Skeletal muscle cell (primary cell): ENCODE measurements at places on chromosomes 5 and 9.

DNA sequence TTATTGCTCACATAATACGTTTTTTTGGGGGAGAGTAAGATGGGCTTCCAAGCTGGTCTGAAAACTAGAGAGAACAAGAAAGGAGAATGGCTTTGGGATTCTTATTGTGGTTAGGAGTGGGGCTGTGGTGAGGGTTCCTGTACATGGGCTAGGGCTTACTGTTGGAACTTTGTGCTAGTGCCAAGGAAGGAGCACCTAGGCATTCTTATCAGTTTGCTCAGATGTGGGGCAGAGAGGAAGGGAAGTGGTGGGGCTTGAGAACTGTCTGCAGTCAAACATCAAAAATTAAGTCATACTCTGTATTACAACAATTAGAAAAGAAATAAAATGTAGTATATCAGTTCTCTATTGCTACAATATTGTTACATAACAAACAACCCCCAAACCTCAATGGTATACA lies 4.0 kb upstream of the THBS4 start:
- no peak for DNase-seq

DNA sequence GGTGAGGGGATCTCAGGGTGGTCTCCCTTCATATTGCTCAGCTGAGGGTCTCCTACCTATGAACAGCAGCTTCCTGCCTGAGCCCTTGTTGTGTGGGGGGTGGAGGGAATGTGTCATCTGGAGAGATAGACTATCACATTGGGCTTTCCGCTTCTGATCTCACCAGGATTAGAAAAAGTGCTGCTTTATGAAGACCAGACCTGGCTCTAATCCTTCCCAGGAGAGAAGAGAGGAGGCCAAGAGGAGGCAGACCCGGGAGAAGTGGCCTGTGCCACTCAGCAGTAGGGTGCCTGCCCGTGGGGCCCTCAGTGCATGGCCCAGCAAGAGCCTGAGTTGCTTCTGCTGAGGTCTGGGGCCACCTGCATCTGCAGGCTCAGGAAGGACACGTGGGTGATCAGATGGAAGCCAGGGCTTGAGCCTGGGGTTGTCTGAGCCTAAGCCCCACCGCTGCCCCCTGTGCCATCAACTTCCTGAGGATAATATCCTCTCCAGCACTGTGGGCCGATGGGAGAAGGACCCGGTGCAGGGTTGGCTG lies 22.1 kb upstream of the COL5A1 start:
- DNase-seq, result no peak

- DNase-seq, result no peak
These were observed 134.6 kb downstream of the PHF2 start for GRCh38 chr9:93711002-93711401.

DNA sequence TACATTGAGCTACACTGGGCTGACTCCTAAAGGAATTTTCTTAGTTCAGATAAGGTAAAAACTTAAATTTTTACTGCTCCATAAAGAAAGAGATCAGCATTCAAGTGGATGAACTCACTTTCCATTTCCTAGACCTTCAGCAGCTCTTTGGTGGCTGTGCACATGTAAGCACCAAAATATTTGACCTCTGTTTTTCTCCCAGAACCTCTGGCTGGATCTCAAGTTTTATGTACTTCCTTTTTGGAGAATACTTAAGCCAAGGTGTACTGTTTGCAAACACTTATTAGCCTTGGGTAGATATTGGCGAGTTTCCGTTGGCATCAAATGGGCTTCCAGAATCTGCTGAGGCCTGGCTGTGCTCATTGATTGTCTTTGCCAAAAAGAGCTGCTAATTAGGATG lies 10.3 kb downstream of the TNC start:
- DNase-seq, result no peak

- peak; percentile 56 for DNase-seq
These were observed 210.3 kb upstream of the TNC start for GRCh38 chr9:115328228-115328627.

- no peak for DNase-seq
These were observed 44.3 kb upstream of the SH3PXD2B start for GRCh38 chr5:172498431-172499129.

GRCh38 chr5:142886956-142887355 lies 116.8 kb downstream of the ARHGAP26 start:
- DNase-seq, result no peak

DNA sequence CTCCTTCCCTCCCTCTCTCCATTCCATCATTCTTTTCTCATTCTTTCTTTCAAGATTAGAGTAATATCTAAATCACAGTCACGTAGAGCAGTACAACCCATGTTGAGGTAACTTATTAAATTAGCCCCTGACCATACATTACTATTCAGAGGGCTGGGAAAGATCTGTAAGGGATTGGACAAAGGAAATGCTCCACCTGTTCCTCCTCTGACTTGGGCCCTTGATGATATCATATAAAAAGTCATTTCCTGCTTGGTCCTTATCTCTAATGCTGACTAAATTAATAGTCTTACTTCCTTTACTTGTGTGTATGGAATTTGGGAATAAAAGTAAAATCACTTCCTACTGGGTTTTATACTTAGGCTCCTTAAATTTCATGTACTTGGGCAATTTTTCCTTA lies 40.8 kb downstream of the SNX18 start:
- DNase-seq, result no peak

DNA sequence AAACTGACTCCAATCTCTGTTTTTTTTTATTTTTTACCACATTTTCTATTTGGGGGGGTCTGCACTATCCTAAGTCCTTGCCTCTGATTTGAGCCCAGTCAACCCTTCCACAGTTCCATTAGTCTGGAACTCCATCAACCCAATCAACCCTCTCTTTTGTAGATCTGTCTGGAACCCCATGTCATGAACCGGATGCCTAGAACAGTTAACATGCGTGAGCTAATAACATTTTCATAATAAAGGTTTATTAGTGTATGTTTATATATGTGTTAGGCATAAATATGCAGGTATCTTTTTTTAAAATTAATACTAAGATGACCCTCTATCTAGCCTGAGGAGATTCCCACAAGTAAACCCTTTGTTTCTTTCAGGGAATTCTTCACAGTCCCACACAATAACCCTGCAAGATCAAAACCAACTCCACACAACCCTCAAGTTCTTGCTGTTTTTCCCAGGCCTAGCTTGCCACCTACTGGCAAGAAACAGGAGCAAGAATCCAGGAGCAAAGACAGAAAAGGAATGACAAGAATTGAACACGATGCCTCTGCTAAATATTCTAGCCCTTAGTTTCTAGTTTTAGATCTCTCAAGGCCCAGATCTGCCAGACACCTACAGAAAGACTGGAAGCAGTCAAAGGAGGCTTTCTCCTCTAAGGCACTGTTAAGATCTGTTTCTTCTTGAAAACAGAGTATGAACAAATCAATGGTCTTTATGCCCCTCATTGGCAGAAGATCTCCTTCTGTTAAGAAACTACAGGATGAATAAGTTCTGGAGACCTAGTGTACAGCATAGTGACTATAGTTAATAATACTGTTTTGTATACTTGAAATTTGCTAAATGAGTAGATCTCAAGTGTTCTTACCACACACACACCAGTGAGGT lies 100.4 kb downstream of the TRIM36 start:
- DNase-seq, result peak; percentile 22

DNA sequence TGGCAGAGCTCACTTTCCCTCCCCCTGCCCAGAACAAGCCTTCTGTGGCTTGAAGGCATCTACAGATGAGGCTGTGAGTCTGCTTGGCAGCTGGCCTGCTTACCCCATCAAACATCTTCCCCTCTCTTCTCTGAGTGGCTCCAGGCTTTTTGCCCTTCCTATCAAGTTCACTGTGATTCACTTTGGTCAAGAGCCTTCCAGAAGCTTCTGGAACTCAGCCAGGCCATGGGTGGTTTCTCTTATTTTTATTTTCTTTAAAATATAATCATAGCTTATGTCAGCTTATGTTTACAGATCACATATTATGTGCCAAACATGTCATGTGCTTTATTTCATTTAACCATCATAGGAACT lies 267.0 kb downstream of the SEC61B start:
- peak; percentile 52 for DNase-seq

GRCh38 chr5:155091063-155091648 lies 77.6 kb downstream of the KIF4B start:
- DNase-seq, result no peak

DNA sequence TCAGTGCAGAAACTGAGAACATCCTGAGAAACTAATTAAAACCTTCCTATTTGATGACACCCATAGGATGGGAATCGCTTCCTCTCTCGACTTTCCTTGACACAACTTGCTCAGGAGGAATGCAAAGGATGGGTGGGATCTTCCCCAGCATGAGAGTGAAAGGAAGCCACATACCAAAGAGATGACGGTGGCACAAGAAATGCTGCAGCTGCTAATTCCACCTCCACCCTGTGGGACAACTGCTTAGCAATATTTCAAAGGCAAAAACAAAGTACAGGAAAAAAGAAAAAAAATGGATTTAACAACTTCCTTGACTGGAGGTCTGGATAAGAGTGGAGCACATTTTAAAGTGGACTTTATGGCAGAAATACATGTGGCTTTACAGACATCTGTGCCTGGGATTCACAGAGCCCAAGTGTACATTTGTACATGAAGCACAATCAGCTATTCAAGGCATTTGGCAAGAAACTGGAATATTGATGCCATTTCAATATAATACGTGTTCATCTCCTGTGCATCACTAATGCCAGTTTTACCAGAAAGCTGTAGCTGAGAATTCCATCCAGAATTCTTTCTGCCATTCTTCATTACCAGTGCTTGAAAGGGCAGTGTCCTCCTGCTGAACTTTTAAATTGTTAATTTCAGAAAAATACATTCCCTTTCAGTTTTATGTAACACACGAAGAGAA lies 359.2 kb upstream of the ACTBL2 start:
- DNase-seq, result peak; percentile 95

GRCh38 chr9:29282121-29282520 lies 1708.8 kb upstream of the C9orf72 start:
- DNase-seq, result no peak

GRCh38 chr5:115480271-115480670 lies 64.3 kb downstream of the FEM1C start:
- no peak for DNase-seq

DNA sequence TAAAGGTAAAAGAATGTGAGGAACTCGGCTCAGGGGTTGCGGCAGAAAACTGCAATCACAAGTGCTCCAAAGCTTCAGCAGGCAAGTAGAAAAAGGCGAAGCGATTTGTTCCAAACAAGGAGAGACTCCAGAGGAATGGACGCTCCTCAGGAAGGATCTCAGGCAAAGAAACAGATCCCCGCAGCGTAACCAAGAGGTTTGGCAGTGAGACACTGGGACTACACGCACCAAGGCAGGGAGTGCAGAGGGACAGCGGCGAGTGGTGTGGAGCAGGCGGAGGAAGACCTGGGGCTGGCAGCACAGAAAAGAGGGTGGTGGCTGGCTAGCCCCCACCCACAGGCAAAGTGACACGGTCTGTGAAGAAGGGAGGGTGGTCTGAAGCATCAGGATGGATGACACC lies 54.7 kb upstream of the GOLPH3 start:
- no peak for DNase-seq

DNA sequence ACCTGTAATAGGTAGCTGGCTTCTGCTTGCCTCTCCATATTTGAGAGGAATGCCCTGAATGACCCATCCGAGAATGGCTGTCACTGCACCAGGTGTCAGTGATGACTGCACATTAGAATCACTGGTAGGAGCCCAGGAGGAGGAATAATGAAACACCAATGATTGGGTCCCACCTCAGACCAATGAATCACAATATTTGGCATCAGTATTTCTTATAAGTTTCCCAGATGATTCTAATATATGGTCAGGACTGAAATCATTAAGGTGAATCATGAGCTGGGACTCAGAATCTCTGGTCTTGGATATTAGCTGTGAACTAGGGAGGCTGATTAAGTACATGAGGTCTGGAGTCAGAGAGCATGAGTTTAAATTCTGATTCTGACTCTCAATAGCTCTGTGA lies 23.4 kb downstream of the ARSB start:
- DNase-seq, result no peak

- DNase-seq, result no peak
These were observed 603 bp downstream of the DENND1A start for GRCh38 chr9:123929177-123929869.

- no peak for DNase-seq
These were observed 510.1 kb upstream of the ADAMTS16 start for GRCh38 chr5:4630031-4630430.

GRCh38 chr9:15423231-15423985 lies 732 bp downstream of the SNAPC3 start:
- no peak for DNase-seq

DNA sequence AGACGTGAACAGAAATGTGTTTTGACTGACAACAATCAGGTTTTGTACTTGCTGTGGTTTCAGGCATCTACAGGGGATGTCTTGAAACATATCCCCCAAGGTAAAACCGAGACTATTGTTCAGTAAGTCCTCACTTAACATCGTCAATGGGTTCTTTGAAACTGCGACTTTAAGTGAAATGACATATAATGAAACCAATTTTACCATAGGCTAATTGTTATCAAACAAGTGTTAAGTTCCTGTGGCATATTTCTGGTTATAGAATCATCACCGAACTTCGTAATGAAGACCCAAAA lies 16.4 kb upstream of the OMD start:
- DNase-seq, result no peak

DNA sequence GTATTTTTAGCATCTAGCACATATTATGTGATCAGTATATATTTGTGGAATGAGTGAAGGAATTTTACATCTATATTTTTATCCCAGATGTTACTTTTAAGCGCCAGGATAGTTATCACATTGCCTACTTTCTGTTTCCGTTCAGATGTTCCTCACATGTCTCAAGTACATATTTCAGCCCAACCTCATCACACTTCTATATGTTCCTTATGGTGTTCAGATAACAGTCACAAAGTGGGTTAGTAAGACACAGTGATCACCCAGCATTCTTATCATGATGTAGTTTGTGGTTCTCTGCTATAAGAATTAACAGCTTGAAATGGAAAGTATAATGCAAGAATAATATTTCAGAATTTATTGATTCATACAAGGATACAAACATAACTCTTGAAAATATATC lies 170.0 kb upstream of the RASA1 start:
- DNase-seq, result no peak

DNA sequence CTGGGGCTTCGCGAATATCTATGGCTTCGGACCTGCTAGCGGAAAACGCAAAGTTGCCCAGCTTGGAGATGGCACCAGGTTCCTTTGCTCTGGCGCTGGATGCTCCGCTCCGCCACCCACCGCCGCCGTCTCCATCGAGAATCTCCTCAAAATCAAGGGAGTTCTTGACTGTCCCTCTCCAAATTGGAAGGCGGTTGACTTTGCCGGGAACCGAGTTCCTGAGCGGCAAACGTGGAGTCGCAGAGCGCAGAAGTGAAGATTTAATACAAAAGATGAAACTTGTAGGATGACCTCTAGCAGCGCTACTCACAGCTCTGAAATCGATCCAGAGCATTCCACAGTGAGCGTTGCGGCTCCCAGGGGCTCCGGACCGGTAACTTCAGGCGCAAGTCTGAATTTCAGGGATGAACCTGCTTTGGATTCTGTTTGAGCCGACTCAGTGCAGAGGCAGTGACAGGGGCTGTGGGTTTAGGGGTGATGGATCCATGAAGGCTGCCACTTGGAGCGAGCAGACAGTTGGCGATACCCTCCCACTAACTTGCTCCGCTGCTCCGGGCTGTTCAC lies 1641.5 kb upstream of the C9orf72 start:
- DNase-seq, result no peak
